ENCODE measurements at places on chromosomes 7 and 10. TPM values are rescaled to one million over a fixed set of nuclear protein-coding genes. Genes with fewer than 3 reads are reported as not detected.

Gene GDF2
- total RNA-seq = not detected

Gene AMZ1
- total RNA-seq = not detected

Gene CDK14
- total RNA-seq = 0.14 TPM

Gene PTPRZ1
- total RNA-seq = not detected

Gene GJD4
- 0.08 TPM for total RNA-seq

Gene CHAT
- not detected for total RNA-seq

Gene ANKRD61
- 0.51 TPM for total RNA-seq

Gene OR6V1
- not detected for total RNA-seq

Gene ACSL5
- total RNA-seq = 0.13 TPM

Gene MEOX2
- total RNA-seq = not detected

Gene CRTAC1
- total RNA-seq = 1.3 TPM

Gene PCLO
- total RNA-seq = 0.82 TPM

Gene GPR26
- not detected for total RNA-seq

Gene MYL10
- not detected for total RNA-seq

Gene CHRM2
- not detected for total RNA-seq

Gene ACSM6
- total RNA-seq = not detected

Gene CCDC136
- total RNA-seq = 2.2 TPM

Gene ZNF467
- 1.1 TPM for total RNA-seq

Gene TUBB8
- total RNA-seq = 0.16 TPM

Gene GOLGA7B
- total RNA-seq = 3.6 TPM

Gene YKT6
- total RNA-seq = 113 TPM

Gene PNLIPRP3
- total RNA-seq = not detected

Gene TTYH3
- 56.3 TPM for total RNA-seq

Gene HTRA1
- 64.4 TPM for total RNA-seq

Gene CPED1
- total RNA-seq = not detected

Gene ST8SIA6
- total RNA-seq = not detected

Gene AKR1C8
- not detected for total RNA-seq

Gene CALCR
- not detected for total RNA-seq

Gene LRRTM3
- not detected for total RNA-seq

Gene CRYGN
- total RNA-seq = not detected

Gene DENND2A
- total RNA-seq = 0.55 TPM

Gene KMT2E
- 21.4 TPM for total RNA-seq

Gene C7orf57
- 0.31 TPM for total RNA-seq

Gene SLC25A28
- 24.4 TPM for total RNA-seq

Gene ITPRID1
- total RNA-seq = not detected

Gene RAMP3
- not detected for total RNA-seq

Gene TRIM74
- 0.21 TPM for total RNA-seq

Gene TRIL
- total RNA-seq = not detected

Gene ITGA8
- total RNA-seq = not detected
